Right atrium auricular region (tissue), 2 donors: ENCODE measurements at places on chromosomes 5 and 9. TPM values are rescaled to one million over a fixed set of nuclear protein-coding genes. Genes with fewer than 3 reads are reported as not detected.

The C9orf50 gene
- not detected for total RNA-seq

The PHPT1 gene
- total RNA-seq: 140 TPM

The WDR36 gene
- total RNA-seq: 12.6 TPM

The TAF11L5 gene
- not detected for total RNA-seq

The HAVCR2 gene
- 3.7 TPM for total RNA-seq

- no peak for DNase-seq
These were observed 2.1 kb downstream of the TMED9 start for GRCh38 chr5:177594071-177594470.

GRCh38 chr5:35354751-35355150, 124.5 kb upstream of the PRLR start:
- no peak for DNase-seq

DNA sequence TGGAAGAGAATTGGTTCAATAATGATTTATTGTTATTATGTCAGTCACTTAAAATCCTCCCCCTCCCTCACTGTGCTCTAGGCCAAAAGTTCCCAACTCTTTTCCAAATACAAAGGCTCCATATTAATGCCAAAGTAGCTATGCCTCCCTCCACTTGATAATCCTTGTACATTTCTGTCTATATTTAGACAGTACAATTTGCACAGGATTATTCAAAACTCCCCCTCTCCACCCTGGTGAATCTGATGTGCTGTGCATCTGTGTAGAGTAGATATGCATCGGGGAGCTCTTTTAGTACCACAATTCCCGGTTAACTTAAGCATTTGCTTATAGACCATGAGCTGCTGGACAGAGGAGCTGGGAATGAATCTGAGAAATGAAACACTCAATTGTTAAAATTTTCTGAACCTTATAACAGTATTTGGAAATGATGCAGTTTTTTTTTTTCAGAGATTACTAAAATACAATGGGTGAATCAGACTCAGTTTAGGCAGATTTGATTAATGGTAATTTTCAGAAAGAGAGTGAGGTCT, 27.6 kb downstream of the GLRA1 start:
- no peak for DNase-seq

DNA sequence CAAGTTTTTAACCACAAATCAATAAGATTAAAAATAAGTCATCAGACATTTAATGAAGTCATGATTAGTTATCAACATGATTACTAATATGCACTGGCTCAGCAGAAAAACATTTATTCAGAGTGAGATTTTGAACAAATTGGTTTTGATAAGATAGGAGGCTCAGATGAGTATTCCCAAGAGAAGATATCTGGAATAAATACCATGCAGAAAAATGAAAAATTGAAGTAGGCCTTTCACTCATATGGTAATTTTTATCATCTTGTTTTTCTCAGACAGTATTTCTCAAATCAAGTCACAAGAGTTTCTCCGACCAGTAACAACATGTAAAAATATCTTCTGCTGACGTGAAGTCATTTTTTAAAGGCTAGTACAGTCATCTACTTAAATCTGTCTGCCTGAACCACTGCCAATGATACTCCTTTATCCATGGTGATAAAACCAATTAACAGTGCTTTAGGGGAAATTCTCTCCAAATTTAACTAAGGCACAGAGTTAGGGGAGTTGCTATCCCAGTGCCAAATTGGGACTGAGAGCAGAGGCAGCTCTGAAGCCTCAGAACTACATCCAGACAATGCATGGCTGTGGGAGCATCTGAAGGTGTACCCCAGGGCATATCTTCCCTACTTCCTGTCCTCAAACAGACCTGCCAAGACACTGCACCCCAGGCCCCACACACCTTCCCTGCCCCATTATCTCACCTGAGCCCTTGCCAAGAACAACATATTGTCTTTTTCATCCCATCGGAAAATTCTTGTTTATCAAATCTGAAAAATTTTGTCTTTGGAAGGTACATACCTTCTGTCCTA, 105.5 kb upstream of the TSLP start:
- DNase-seq: no peak

DNA sequence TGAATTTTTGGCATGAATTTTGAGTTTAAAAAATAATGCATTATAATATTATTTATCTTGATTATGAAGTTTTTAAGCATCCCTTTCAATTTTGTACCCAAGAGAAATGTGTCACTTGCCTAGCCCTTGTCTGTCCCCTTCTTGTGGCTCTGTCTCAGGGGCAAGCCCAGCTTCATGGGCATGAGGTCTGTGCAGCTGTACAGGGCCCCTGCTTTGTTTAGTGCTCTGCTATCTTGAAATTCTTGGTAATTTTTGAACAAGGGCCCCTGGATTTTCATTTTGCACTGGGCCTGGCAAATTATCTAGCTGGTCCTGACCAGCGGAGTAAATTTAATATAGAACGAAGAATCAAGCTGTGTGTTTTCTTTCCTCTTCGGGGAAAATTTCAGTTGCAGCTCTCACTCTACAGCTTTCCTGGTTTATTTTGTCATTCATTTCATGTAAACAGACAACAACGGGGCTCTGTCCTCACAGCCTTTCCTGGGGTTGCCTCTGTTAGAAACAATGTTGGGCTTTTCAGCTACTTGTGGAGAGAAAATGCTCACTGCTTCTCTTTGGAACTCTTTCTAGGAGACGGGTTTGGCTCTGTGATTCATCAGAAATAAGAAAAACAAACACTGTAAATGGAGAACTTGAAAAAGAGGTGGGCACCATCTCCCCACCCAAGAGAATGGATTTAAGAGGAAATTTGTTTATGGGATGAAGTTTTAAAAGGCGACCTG, 41.1 kb downstream of the LIX1 start:
- no peak for DNase-seq

GRCh38 chr5:97531549-97531948, 348.5 kb upstream of the RIOK2 start:
- no peak for DNase-seq

DNA sequence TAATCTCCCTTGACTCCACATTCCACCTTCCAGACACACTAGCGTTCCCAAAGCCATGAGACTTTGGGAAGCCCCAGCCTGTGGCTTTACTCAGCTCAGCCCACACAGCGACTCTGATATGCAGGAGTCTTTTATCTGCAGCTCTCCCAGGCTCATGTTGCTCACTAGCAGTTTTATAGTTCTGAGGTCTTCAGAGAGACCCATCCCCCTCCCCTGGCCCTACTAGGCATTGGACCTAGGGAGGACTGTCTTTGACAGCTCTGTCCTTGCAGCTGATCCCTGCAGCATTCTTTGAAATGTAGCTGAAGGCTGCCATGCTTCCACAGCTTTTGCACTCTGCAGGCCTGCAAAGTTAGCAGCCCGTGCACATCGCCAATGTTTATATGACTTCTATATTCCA, 19.9 kb upstream of the CYLC2 start:
- no peak for DNase-seq

- DNase-seq: no peak
These were observed 1.3 kb downstream of the DNAI1 start for GRCh38 chr9:34459941-34460340.

DNA sequence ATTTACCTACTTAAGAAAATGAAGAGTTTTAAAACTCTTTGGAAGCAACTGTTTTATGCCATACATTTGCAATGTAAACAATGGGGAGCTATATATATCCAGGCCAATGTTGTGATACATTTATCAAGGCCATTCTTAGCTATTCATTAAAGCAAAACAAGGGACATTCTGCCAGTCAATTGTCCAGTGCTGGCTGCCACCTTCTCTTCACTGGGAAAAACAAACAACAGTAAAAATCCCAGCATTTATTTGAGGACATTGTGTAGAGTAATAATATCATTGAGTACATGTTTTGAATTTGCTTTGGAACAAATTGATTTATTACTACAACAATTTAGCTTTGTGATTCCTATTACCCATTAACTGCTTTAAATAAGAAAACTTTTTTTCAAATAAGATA, 1107.4 kb downstream of the DTWD2 start:
- no peak for DNase-seq

DNA sequence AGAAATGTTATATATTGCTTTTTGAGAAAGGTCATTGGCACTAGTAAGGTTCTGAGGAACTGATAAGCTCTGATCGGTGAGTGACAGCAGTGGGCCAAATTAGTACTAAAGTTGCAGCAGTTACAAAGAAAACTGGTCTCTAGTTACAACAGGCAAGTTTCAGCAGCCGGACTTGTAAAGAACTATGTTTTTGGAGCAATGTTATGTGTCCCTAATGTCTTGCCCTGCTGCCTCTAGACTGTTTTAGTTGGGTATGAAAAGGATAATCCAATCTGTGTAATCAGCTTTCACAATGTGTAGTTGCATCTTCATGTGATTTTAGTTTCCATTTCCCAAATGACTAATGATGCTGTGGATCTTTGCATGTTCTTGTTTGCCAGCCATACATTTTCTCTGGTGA, 113.5 kb downstream of the CAMK4 start:
- no peak for DNase-seq

GRCh38 chr5:132313961-132314432, 19.8 kb downstream of the SLC22A4 start:
- DNase-seq: no peak

- DNase-seq: no peak
These were observed 10.2 kb upstream of the TIFAB start for GRCh38 chr5:135462304-135462703.

GRCh38 chr5:142520885-142521284, 165.0 kb downstream of the FGF1 start:
- DNase-seq: no peak
